Stimulated activated CD4-positive, alpha-beta T cell treated with anti-CD3 and anti-CD28 coated beads, Interleukin-2, amount 100 ng/mL, for 4 hours (primary cell): ENCODE measurements at places on chromosomes 1 and 21.

DNA sequence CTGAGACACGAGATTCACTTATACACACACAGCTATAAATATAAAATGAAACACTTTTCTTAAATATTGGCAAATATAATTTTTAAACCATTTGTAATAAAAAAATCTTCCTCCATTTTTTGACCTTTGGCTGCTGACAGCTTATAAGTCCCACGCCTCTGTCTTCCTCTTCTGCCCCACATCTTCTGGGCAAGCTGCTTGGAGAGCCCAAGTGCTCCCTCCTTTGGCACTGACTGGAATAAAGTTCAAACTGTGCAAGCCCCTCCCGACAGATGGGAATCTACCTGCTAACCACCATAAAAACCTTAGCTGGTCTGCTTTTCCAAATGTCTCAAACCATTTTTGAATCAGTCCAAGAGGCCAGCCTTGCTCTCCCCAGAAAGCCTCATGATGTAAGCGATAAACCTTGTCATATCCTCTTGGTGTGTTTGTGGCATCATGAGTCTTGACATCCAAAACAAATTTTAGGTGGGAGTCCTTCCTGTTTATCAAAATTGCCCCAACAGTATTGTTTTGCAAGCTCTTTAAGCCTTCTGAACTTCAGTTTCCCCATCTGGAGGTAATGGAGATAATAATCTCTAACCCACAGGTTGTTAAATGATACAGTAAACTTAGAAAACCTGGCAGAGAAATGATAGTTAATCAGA lies 99.8 kb downstream of the SNX7 start:
- DNase-seq = no peak

DNA sequence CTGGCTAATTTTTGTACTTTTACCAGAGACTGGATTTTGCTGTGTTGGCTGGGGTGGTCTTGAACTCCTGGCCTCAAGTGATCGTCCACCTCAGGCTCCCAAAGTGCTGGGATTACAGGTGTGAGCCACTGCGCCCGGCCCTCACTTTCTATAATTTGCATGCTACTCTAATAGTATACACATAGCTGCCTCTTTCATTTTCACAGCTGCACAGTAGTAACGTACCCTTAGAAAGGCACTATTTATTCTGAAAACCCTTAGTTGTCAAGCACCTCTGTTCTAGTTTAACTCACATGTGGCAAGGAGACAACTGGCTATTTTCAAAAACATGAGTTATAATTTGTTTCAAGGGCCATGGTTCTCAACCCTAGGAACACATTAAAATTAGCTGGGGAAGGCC lies 17.2 kb downstream of the TPM3 start:
- no peak for DNase-seq

DNA sequence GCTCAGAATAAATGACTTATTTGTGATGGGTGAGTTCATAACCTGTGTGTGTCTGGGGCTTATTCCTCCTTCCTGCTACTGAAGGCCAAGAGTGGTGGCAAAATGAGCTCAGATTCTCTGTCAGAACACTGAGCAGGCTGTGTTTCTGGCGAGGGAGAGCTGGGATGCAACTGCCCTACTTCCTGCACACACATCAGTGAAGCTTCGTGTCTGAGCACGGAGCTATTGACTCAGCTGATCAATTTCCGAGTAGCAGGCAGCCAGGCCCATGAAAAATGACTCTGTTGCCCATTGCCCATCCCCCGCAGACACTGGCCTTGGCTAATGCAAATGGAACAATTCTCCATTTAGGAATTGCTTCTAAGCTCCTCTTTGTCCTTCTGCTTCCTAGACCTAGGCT lies 27.7 kb downstream of the TNR start:
- no peak for DNase-seq

GRCh38 chr1:213123536-213123935 lies 72.5 kb downstream of the RPS6KC1 start:
- DNase-seq = no peak

GRCh38 chr1:43505077-43505780 lies 25.5 kb upstream of the PTPRF start:
- DNase-seq = no peak
